Bronchial epithelial cell (primary cell): ENCODE measurements at places on chromosomes 2 and 18. TPM values are rescaled to one million over a fixed set of nuclear protein-coding genes. Genes with fewer than 3 reads are reported as not detected.

DNA sequence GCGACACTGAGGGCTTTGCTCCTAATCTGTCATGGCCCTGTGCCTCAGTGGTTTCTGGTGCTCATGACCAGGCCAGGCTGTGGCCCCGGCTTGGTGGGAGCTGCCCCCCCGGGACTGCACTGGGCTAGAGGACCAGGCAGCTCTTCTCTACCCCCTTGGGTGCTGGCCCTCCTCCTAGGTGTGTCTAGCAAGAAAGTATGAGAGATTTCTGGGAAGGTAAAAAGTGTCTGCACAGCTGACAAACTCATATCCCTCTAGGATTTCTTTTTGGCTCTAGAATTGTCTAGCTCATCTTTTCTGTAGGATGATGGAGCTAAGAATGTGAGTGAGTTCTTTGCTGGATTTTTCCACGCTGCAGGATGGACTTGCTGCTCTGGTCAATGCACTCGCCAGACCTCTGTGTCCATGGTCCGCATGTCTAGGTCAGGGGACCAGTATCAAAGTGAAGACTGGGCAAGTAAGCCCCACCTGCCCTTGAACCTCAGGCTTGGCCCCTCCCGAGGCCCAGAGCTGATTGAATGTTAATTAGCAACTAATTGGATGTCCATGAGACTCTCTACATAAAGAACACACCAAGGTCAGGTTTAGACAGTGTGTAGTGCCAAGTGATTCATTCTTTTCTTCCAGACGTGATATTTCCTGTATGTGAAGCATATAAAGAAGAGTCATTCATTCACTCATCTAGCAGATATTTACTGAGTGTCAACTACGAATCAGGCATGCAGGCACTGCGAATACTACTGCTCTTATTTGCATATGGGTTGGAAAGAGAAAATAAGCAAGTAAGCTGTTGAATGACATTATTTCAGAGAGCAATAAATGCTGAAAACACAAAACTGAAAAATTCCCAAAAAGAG, 15.6 kb upstream of the PSD4 start:
- DNase-seq: peak; percentile 95

- DNase-seq: no peak
Observed at GRCh38 chr2:24889221-24889620, 30.8 kb downstream of the ADCY3 start.

DNA sequence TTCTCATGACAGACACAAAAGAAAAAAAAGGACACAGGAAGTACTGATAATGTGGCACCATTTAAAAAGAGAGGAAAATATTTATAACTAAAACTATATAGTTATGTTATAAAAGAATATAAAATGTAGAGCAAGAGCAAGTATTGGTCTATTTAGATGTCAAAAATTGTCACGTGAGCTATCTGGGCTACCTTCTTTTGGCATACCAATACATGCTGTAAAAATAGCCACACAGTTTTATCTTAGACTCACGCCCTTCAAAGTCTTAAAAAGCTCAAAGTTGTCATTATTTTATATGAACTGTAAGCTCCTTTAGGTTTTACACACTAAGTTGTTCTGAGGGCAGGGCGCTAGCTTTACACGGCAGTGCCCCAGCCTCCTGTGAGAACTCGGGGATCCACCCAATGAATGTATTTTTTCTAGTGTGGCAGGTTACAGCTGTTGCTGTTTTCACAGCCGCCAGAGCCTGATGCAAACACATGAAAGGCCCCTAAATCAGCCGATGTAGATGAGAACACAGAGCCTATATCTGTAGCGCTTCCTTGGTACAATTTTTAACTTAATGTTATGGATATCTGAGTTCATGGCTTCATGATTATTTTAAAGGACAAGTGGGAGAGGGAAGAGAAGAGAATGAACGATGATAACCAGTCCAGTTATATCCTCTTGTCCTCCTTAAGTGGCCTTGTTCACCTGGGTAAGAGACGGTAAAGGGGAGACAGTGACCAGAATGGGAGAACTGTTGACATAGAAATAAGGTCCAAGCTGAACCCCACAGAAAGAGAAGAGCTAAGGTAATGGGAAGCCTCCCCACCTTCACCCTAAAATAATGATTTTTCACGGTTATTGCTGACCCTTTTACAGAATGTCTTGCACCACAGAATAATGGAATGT, 130.8 kb downstream of the CACNB4 start:
- DNase-seq: no peak

DNA sequence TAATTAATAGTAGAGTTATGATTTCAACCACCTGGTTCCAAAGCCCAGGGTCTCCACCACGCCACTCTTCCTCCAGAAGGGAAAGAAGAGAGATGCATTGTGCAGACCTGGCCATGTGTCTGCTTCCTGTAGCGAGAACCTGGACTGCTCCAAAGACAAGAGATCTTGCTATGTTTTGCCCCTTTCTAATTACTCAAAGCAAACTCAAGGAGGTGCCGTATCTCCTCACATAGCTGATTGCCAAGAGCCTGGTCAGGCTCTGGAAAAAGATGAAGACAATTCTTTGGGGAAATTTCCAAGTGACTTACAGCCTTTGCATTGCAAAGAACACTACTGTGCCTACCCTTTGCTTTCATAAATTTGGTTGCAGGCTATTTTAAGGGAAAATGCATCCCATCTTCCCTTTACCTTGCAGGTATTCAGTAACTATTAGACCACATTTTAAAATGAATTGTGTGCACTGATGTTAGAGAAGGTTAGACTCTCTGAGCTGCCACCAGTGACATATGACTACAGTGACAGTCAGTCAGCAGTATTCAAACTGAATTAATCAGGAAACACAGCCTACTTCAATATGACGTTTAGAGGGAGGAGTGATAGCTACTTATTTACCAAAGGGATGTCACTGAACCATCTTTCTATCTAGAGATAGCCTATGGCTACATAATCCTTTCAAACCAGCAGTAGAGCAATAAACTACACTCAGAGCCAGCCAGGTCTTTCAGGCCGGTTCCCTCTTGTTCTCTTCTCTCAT, 842.1 kb upstream of the FANCL start:
- DNase-seq: no peak

DNA sequence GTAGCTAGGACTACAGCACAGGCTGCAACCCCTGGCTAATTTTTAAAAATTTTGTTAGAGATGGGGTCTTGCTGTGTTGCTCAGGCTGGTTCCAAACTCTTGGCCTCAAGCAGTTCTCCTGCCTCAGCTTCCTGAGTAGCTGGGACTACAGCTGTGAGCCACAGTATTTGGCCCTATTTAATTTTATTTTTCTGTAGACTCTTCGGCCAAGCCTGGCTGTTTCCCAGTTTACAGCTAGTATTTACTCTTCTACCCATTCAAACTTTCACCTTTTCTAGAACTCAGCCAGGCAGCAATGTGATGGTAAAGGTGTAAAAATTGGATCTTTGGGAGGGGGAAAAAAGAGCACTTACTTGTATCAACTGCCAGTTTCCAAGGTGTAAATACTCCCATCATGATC, 35.3 kb downstream of the SH3RF3 start:
- no peak for DNase-seq

- peak; percentile 95 for DNase-seq
Observed at GRCh38 chr2:109331896-109332848, 203.2 kb downstream of the SH3RF3 start.

DNA sequence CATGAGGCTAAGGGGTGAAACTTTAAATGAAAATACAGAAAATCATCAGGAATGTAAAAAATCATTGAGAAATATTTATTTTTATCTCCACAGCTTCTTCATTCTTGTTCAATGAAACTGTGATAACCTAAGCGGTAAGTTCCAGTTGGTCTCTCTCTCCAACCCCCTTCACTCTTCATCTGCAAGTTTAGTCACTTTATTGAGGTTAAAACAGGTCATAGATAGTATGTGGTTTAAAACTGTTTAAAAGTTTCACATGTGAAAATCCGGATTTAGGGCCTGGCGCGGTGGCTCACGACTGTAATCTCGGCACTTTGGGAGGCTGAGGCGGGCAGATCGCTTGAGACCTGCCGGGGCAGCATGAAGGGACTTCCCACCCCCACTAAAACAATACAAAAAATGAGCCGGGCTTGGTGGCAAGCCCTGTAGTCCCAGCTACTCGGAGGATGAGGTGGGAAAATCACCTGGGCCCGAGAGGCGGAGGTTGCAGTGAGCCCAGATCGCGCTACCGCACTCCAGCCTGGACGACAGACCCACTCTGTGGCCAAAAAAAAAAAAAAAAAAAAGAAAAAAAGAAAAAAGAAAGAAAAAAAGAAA, 1.6 kb upstream of the PHLPP1 start:
- no peak for DNase-seq

DNA sequence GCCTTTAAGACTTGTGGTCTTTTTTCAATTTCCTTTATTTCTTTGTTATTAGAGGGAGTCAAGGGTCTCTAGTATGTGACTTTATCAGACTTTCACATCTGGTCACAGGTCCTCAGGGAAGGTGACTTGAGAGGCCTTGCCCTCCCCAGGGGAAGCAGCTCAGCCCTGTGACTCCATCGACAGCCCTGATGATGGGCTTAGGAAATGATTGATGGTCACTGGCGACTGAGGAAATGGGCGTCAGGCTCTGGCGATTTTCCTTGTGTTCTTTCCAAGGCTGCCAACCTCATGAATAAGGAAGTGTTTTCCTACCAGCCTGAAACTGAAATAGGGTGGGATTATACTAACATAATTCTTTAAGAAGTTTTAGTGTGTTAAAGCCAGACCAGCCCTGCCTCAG, 21.1 kb downstream of the SERPINE2 start:
- no peak for DNase-seq

DNA sequence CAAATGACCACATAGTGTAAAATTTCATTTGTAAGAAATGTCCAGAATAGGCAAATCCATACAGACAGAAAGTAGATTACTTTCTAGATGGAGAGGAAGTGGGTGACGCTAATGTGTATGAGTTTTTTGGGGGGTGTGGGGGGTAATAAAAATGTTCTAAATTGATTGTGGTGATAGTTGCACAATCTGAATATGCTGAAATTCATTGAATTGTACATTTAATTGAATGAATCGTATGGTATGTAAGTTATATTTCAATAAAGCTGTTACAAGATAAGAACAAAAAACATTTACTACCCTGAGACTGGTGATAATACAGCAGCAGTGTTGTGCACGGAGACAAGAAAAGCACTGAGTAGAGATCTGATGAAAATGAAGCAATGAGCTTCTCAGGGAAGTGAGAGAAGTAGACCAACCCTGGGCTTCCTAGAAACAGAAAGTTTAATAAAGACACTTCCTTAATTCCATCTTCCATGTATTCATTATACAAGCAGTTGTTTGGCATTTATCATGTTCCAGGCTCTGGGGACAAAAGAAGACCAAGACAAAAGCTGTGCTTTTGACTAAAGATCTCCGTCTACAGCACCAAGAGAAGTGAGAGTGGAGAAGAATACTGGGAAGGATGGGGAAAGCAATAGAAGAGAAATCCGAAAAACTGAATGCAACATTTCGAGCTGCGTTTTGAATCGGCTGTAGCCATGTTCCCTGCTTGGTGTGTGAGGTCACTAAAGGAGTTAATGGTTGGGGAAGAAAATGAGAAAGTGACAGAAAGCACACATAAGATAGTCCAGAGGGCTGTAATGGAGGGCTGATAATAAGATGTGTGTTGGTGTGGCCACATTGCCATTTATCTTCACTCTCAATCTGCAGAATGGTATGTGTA, 1.8 kb upstream of the PDE11A start:
- DNase-seq: no peak

Gene ST8SIA3
- total RNA-seq: not detected in 2 replicates

Gene IL37
- not detected in 2 replicates for total RNA-seq

Gene CCBE1
- total RNA-seq: 1.6 and 4.9 TPM in 2 replicates

DNA sequence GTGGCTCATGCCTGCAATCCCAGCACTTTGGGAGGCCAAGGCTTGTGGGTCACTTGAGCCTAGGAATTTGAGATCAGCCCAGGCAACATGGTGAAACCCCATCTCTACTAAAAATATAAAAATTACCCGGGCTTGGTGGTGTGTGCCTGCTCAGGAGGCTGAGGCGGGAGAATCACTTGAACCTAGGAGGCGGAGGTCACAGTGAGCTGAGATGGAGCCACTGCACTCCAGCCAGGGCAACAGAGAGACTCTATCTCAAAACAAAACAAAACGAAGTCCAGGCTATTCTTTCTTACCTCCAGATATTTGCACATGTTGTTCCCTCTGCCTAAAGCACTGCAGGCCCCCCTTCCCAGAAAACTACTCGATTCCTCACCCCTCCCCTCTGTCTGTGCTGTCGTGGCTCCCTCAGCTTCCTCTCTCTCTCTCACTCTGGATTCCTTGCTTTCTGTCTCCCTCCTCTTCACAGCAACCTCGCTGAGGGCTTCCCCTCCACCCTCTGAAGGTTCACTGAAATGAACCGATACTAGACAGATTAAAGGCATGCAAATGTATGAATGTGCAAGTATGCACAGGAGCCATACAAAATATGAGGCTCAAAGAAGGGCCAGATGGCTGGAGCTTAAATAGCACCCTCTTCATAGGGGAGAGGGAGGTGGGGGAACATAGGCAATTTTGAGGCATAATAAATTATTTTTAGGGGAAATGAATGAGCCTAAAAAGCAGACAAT, 18.5 kb downstream of the TMEM177 start:
- no peak for DNase-seq

Gene RESP18
- total RNA-seq: not detected in 2 replicates

DNA sequence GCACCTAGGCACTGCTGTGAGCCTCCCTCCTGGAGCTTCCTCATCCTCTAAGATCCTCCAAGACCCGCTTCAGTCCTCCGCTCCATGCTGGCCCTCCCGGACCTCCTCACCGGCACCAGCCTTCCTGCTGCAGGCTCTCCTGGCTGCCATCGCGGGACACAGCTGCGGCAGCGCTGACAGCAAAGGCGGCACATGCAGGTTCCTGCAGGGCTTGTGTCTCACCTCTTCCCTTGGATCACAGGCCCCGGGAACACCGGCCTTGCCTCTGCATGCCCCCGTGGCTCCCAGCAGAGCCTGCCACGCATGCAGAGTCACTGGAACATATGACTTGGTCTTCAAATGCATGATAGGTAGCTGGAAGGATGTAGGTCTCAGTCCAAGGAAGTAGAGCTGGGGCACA, 67.2 kb downstream of the PTGR3 start:
- DNase-seq: no peak

- no peak for DNase-seq
Observed at GRCh38 chr2:237529452-237530402, 36.6 kb upstream of the PRLH start.

Gene NIF3L1
- 21.5 and 24.2 TPM in 2 replicates for total RNA-seq

GRCh38 chr2:197268786-197269584, 41.6 kb downstream of the ANKRD44 start:
- DNase-seq: peak; percentile 29

DNA sequence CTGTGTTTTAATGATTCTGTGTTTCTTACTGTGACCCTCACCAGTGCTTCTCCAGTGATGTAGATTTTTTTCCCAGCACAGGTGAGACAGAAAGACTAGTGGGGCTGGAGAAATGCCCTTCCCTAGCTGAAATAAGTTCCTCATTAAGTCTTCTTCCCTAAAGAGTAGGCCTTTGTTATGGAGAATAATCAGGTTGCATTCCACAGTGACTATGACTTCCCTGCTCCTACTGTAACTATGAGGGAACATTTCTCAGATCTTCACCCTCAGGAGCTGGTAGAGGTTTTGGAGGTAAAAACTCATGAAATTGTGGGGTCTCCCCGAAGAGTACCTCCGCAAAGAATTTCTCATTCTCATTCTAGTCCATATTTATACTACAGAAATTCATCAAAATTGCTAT, 286.2 kb downstream of the GRB14 start:
- no peak for DNase-seq

- peak; percentile 51 for DNase-seq
Observed at GRCh38 chr2:173969886-173970285, 4.7 kb upstream of the SP3 start.
